ENCODE measurements at places on chromosomes 2 and 18.

DNA sequence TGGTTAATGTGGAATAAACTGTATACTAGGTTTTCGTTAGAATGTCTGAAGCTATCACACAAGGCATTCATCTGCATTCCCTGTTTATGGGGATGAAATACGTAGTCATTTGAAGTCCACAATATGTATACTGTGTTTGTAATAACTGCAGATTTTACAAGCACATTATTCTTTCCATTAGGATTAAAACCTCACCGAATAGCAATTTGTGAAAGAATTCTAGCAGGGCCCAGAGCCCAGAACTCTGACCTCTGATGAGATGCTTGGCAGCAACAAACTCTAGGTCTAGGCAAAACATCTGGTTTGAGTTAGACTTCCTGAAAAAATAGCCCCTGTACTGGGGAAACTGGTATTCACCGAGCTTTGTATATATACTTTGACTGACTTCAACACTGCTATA is 158.2 kb downstream of the SRBD1 start:
- DNase-seq = no peak

DNA sequence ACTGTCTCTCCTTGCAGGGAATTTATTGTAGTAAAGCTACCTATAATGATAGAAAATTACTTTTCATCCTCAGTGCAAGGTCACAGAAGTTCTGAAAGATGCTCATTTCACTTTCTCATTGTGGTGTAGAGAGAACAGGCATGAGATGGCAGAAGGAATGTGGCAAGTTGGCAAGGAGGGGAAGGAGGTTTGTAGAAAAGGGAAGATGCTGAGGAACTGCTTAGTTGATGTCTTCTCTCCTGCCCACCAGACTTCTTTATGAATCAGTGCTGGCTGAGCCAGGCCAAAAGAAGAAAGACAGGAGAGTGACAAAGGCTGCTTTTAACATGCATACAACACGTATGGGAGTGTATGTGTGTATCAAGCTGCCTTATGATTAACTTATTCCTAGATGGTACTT is 164.4 kb downstream of the PRPF40A start:
- no peak for DNase-seq

DNA sequence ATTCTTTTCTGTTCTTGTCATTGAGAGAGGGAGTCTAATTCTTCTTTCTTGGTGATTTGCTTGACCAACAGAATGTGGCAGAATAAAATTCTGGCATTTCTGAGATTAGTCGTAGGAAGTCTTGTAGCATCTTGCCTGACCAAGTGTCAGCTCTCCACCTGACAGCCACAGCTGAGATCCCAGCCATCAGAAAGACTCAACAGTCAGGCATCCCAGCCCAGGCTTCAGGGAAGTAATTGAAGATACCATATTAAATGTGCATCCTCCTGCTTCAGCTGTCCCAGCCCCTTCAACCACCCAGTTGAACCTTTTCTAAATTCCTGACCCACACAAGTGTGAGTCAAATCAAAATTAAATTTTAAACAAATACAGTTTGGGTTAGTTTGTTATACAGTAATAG is 208.3 kb downstream of the PIK3C3 start:
- no peak for DNase-seq

DNA sequence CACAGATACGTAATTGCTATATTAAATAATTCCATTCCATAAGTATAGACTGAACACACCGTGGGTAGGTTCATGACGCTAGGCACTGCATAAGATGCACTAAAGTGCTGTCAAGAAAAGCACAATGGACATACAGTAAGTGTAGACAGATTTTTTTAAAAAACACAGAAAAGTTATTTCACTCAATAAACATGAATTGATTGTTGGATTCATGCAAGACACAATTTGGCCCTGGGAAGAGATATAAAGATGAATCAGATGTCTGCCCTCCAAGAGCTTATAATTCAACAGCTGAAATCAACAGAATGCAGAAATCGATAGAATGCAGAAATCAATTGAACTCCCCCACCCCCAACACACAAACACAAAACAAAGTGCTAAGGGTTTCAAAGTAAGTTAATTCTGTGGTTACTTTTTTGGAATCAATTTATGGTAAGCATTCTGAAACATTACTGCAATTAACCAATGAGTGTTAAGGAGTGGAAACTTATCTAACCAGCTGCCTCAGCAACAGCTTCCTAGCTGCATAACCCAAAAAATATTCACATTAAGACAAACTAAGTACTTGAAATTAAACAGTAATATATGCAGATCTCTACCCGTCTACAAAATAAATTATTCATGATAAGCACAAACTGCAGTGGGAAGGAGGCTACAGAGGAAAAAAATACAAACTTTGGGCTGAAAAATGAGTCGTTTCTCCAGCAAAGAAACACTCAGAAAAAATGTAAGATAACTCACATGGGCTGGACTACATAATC is 1.6 kb downstream of the NBAS start:
- no peak for DNase-seq

DNA sequence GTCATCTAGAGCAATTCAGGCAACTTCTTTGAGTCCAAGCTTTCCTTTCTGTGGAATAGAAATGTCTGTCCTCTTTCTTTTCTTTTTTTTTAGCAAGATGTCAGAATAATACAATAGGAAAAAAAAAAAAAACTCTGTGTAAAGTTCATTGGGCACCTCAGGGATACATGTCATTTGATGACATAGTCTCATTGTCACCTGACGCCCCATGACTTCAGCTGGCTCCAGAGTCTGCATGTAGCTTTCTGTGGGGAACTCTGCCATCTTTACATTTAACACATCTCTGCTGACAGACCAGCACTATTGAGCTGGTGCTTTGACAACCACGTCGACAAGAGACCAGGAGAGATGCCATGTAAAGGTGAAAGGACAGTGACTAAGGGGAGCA is 172.5 kb upstream of the KLF7 start:
- DNase-seq = no peak

GRCh38 chr18:78496079-78496478 is 483.5 kb upstream of the SALL3 start:
- DNase-seq = no peak

- no peak for DNase-seq
These were observed 27.5 kb downstream of the PMAIP1 start for GRCh38 chr18:59927246-59927825.

DNA sequence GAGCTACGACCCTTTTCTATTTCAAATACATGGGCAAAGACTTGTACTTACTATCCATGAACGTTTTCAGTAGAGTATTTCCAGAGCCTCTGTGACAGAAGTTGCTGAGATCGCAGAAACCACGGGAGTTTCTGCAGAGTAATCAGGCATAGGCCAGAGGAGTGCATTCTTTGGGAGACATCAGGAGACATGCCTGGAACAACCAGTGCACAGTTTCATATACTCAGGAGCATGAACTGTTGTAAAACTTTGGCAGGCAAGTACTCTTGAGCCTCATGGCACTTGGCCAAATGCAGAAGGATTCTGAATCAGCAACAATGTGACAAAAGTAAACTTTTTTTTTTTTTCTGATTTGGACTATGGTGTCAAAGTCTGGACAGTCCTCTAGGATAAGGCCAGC is 307.1 kb downstream of the GRB14 start:
- no peak for DNase-seq

GRCh38 chr2:64225491-64225890 is 81.3 kb upstream of the PELI1 start:
- no peak for DNase-seq

DNA sequence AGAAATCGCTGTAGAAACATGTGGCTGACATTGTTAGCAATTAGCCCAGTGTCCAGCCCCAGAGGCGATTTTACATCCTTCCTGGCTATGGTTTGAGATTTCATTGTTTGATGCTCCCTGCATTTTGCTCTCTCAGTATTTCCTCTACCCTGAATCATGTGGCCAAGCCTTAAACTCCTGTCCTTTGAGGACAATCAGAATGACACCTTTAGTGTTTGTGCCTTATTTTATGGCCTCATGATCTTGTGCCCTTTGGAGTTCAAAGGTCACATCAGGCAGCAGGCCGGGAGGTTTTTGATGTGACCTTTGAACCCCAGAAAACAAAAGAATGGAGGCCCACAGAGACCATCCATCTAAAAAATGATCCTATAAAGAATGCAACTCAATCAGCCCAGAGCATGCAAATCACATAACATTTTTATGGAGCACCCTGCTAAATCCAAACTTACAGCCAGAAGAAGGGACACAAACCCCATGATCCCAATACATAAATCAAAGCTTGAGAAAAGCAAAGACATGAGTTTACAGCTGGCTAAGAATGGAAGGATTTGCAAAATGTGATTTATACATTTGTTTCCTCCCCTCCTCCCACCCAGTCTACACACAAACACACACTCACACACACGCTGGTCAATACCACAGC is 52.5 kb downstream of the FECH start:
- DNase-seq = no peak
